EH (cell line): ENCODE measurements at places on chromosomes 13 and 19.
A peak's percentile ranks its signal among the peaks of the same experiment; 100 is the strongest.

DNA sequence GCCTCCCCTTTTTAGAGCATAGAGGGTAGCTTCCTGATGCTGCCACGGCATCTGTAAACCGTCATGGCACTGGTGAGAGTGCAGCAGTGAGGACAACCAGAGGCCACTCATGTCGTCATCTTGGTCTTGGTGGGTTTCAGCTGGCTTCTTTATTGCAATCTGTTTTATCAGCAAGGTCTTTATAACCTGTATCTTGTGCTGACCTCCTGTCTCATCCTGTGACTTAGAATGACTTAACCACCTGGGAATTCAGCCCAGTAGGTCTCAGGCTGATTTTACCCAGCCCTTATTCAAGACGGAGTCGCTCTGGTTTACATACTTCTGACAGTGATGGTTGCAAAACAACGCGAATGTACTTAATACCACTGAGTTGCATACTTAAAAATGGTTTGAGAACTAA is 14.4 kb upstream of the FBN3 start:
- no peak for DNase-seq

GRCh38 chr19:54448040-54448773 is 792 bp upstream of the LENG8 start:
- peak; percentile 72 for DNase-seq

- no peak for DNase-seq
These were observed 52.2 kb downstream of the TEX26 start for GRCh38 chr13:30984620-30985019.

GRCh38 chr19:12092065-12092867 is 27.7 kb downstream of the ZNF844 start:
- DNase-seq = peak; percentile 93

GRCh38 chr13:47094734-47095434 is 198.0 kb upstream of the HTR2A start:
- DNase-seq = no peak

- no peak for DNase-seq
These were observed 55.8 kb downstream of the MTMR6 start for GRCh38 chr13:25231517-25231916.

- DNase-seq = no peak
These were observed 5.7 kb downstream of the IRGC start for GRCh38 chr19:43721469-43722048.

- no peak for DNase-seq
These were observed 2.2 kb downstream of the BCAM start for GRCh38 chr19:44811122-44811419.
